ENCODE measurements at places on chromosomes 5 and 9.

DNA sequence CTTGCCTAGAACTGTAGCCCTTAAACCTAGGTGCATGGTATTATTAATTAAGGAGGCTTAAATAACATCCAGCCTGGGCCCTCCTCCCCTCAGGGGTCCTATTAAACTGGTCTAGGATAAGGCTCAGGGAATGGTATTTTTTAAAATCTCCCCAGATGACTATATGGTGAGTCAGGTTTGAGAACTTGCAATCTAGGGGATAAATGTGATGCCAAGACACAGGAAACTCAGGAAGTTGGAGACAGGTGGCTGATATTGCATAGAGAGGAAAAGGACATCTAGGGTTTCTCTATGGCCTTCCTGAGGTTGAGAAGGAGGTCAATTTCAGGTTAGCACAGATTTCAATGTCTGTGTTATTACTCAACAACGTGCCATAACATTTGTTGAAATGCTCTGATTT is 581.0 kb downstream of the TLE1 start:
- no peak for DNase-seq

- no peak for DNase-seq
These were observed 454.3 kb downstream of the KDM4C start for GRCh38 chr9:7212101-7212500.

DNA sequence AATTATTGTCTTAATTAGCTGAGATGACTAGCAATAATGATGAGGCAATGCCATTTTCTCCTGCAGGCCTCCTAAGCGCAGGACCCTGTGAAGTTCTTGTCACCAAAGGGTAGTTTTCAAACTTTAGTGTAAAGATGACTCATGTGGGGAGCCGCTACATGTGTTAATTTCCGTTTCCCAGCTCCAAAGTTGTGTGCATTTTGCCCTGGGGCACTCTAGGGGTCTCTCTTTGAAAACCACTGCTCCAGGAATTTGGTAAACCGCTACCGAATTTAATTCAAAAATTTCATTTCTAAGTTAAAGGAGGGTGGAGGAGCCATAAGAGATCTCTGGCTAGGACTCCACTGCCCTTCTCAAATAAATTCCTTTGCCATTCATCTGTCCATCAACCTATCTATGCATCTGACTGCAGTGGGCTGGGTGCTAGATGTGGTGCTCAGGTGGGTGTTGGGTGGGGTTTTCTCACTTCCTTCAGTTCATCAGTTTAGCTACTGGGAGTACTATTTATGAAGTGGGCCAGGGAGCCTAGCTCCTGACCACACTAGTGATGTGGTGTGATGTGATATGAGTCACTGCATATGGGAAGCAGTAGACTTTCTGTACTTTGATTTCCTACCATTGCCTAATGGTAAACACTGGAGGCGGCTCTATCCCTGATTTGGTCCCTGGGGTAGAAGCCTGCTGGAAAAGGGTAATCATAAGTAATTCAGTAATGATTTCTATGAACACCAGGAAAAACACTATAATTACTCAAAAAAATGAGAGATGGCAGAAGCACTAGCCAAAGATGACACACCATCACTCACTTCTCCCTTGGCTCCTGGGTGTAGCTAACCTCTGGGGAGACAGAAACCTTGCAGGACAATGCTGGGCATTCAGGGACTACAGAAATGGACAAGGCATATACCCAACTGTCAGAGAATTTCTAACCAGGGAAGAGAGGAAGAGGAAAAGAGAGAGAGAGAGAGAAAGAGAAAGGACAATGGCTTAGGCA is 4.0 kb upstream of the ZSWIM6 start:
- no peak for DNase-seq

- DNase-seq: no peak
These were observed 174.8 kb downstream of the FAM114A2 start for GRCh38 chr5:153863951-153864350.

DNA sequence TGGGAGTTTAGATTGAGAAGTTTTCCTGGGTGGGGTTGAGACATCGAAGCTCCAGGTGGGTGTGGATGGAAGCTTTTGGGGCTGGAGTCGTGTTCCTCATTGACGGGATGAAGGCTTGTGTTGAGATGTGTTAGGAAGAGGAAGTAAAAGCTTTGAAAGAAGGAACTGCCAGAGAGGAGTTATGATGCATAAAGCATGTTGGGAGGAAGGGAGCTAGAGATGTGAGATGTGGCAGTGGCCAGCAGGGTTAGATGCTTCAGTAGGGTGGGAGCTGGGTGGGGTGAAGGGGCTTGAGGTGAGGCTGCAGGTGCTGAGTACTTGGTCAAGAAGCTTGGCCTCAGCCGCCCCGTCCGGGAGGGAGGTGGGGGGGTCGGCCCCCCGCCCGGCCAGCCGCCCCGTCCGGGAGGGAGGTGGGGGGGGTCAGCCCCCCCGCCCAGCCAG is 56.7 kb downstream of the HSPA4 start:
- DNase-seq: no peak

- no peak for DNase-seq
These were observed 28.4 kb downstream of the PCSK5 start for GRCh38 chr9:75918909-75919308.

GRCh38 chr9:132348676-132349075 is 6.1 kb downstream of the SETX start:
- DNase-seq: no peak

DNA sequence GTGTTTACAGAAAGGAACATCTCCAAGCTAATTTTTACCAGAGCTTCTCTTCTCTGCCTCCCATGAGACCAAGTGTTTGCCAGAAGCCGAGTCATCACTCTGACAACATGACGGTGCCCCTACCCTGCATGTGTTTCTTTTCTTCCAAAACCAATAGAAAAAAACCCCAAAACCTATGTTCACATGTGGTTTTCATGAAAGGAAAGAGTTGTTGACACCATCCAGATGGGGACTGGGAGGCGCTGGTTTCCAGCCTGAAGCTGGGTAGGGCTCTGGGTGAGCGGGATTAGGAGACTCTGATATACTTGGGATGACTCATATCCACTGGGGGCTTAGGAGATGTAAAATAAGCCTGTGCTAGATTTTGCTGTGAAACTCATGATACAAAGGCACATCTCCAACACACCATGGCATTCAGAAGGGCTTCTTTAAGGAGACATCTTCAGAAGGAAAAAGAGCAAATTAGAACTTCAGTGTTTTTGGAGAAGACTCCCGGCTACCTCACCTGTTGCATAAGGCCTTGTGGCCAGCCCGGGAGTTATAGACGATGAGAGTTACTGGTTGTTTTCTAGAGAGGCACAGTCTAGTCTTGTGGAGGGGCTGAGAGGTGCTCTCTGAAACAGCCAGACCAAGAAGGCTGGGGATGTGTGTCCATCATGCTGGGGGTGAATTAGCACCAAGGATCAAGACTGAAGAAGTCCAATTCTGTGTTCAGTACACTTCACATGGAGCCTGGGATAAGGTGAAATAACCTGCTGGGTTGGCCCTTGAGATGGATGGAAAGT is 108.9 kb upstream of the LHFPL2 start:
- no peak for DNase-seq

- DNase-seq: no peak
These were observed 32.7 kb upstream of the ENHO start for GRCh38 chr9:34555500-34555899.

DNA sequence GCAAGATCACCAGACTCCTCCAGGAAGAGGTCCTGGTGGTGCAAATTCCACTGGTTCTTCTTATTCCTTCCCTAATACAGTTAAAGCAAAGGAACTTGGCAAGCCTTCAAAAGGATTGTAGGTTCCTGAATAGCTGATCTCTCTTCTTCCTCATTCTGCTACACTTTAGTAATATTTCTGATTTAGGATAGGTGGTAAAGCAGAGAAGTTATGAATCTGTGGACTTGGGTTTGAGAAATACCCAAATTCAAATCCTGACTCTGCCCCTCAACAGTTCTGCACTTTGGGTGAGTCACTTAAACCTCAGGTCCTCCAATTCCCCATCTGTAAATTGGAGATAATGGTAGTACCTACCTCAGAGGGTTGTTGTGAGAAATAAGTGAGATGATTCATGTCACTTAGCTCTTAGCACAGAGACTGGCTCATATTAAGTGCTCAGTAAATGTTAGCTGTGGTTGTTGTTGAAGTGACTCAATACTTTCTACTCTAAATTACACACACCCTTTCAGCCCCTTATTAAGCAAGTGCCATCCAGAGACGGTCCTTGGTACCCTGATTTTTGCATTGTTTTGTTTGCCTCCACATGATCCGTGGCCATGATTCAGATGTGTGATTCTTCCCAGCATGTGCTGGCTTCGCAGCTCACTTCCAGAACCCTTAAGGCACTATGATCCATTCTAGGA is 5.2 kb downstream of the SH3RF2 start:
- DNase-seq: no peak

DNA sequence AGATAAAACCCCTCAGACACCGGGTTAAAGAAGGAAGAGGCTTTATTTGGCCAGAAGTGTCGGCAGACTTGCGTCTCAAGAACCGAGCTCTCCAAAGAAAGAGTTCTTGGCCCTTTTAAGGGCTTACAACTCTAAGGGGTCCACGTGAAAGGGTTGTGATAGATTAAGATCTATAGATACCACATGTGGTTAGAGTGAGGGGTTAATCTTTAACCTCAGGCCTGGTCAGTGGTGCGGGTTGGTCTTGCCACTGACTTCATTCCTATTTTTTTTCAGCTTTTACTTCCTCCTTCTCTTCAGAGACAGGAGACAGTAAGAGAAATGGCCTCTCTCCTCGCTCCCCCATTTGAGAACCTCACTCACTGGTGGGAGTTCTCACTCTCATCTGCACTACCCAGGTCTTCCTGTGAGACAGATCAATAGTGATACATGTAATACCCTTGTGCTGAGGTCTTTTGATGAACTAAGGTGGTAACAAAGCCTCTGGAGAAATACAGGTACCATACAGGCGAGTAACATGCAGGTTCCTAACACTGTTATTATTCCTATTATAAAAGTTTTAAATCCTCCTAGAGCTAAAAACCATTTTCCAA is 52.4 kb upstream of the COX7C start:
- DNase-seq: no peak

DNA sequence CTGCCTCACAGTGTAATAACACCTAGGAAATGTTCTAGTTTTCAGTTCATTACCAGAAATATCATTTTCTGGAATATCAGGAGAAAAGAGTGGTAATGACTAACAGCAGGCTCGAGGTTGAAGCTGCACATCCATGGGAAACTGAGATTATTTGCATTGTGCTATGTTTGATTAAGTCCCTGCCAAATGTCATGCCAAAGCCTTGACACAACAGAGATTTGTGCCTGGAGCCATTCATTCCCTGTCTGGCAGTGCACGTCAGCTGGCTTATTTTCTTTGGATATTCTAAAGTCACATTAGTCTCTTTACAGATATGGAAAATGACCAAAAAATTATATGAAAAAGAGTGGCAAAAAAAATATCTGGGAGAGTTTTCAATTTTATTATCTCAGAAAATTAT is 848.0 kb downstream of the PTPRD start:
- DNase-seq: no peak

GRCh38 chr9:92978345-92978875 is 31.1 kb downstream of the FGD3 start:
- DNase-seq: no peak

DNA sequence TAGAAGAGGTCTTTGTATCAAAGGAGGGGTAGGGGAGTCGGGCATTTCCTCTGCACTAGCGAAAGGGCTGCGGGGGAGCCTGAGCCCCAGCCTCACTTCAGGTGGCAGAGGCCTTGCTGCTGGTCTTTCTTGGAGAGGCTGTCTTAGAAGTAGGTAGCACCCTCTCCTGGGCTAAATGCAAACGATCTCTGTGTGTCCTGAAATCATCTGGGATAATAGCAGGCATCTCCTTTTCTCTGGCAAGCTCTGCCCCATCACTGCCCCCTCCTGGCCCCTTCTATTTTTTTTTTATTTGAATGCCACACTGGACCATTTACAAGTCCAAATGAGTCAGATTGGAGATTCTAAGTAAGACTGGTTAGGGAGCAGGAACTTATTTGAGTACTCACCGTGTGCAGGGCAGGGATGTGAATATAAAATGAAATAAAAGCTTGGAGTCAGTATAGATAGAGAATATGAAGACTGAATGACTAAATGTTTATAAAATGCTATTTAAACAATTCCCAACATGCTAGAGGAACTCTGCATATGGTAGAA is 137.1 kb downstream of the FGF1 start:
- DNase-seq: peak; percentile 81

- no peak for DNase-seq
These were observed 71.3 kb downstream of the LIX1 start for GRCh38 chr5:97071101-97071500.

- no peak for DNase-seq
These were observed 6.4 kb downstream of the TLE4 start for GRCh38 chr9:79577969-79578723.

Measured in NCI-H1092 (cell line).